ENCODE measurements at places on chromosomes 11 and 22.

DNA sequence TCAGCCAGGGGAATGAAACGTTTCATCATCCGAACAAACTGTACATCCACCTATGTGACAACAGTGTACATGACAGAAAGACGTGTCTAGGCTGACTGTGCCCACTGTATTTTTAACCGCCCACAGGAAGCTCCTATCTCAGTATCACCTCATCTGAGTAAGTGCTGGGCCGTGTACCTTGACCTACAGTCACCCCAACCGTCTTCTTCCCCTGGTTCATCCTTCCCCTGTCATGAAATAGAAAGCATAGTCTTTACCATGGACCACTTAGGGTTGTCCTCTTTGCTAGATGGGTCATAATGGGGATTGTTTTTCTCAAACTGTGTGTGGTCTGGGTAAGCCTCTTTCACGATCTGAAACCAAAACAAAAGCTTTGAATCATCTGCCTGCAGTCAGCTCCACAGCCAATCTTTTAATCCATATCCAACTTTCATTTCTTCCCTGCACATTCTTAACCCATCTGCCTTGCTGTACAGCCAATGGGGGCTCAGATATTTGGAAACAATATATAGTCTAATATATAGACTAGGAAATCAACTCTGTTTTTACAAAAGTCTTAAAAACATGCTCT, 4.2 kb downstream of the THYN1 start:
- DNase-seq = no peak

- DNase-seq = no peak
Observed at GRCh38 chr11:134761926-134762247, 349.8 kb upstream of the B3GAT1 start.

GRCh38 chr11:72216638-72217037, at the start of gene FOLR2:
FOLR2 (plus strand) TSS chr11:72216794; CDS start chr11:72218585, 1,791 bp downstream.
- no peak for DNase-seq

DNA sequence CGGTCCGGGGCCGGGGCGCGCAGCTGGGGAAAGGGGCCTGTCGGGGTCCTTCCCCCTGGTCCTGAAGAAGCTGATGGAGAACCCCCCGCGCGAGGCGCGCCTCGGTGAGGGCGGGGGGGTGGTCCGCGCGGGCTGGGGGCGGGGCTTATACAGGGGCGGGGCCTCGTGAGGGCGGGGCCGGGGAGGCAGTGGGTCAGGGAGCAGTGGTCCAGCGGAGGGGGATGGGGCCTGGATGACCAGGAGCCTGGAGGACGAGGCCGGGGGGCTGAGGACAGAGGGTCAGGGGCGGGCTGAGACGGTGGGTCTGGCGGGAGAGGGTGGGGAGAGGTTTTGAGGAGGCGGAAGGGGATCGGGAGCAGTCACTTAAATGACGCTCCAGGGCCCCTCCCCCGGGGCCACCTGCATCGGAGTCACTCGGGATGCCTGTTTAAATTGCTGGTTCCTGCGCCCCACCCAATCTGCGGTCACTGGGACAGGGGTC, 396 bp downstream of the TEF start:
- DNase-seq = peak; percentile 41

DNA sequence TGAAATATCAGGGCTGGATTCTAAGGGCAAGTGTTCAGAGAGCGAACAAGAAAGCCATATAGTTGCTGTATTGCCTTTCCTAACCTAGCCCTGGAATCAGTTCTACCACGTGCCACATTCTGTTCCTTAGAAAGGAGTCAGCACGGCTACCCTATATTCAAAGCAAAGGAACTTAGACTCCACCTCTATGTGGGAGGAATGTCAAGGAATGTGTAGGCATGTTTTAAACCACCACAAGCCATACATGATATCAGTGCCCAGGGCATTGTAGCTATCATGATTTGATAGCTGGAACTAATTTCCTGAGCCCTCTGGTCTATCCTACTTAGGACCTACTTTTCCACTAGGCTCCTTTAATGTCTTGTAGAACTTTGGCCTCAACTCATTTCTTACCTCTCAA, 2.5 kb upstream of the EIF4ENIF1 start:
- no peak for DNase-seq

GRCh38 chr11:56967726-56968125, 21.0 kb upstream of the OR5AK2 start:
- DNase-seq = no peak

- no peak for DNase-seq
Observed at GRCh38 chr11:97786961-97787360, 1233.8 kb upstream of the CNTN5 start.

- no peak for DNase-seq
Observed at GRCh38 chr11:45455536-45455935, 169.4 kb upstream of the SYT13 start.

GRCh38 chr11:14323118-14323676, 35.8 kb downstream of the RRAS2 start:
- no peak for DNase-seq

GRCh38 chr11:64086258-64087123, 50.8 kb downstream of the FLRT1 start:
- DNase-seq = no peak

Data from stimulated activated CD8-positive, alpha-beta memory T cell treated with anti-CD3 and anti-CD28 coated beads, Interleukin-12 subunit alpha, Interleukin-12 subunit beta, amount 100 ng/mL, for 1 hour (primary cell).